ENCODE measurements at places on chromosomes 3 and 15.

DNA sequence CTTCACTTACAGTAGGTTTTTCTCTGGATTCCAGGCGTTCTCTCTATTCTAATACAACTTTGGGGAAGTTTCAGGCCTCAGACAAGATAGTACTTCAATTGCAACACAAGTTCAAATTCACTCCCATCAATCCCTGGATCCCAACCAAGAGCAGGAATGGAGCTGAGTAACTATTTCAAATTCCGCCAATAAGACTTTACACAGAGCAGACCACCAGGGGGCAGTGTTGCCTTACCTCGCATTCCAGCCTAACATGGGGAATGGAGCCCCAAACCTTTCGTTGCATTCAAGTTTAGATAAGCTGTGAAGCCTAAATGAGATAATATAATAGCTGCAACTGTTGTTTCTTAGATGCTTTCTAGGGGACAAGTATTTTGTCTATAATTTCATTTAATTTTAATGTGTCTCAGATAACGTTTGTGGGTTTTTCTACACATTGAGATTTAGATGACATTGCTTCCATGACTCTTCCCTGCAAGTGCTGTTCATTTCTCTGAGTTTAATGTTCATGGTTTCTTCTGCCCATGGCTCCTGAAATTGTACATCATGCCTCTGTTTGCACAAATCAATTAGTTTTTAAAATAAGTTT, 186.7 kb downstream of the NSUN3 start:
- DNase-seq = no peak

- DNase-seq = no peak
These were observed 17.5 kb downstream of the COPS2 start for GRCh38 chr15:49137861-49138260.

- DNase-seq = no peak
These were observed 1.3 kb upstream of the OXSR1 start for GRCh38 chr3:38163841-38164642.

DNA sequence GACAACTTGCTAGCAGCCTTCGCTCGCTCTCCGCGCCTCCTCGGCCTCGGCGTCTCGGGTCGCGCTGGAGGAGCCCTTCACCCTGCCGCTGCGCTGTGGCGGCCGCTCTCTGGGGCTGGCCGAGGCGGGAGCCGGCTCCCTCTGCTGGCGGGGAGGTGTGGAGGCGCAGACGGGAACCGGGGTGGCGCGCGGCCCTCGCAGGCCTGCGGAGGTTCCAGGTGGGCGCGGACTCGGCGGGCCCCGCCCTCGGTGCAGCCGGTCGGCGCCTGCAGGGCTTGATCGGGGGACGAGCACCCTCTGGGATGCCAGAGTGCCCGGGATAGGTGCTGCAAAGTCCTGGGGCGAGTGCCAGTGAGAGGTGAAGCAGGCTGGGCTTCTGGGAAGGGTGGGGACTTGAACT, 989.9 kb downstream of the ROBO2 start:
- DNase-seq = no peak

DNA sequence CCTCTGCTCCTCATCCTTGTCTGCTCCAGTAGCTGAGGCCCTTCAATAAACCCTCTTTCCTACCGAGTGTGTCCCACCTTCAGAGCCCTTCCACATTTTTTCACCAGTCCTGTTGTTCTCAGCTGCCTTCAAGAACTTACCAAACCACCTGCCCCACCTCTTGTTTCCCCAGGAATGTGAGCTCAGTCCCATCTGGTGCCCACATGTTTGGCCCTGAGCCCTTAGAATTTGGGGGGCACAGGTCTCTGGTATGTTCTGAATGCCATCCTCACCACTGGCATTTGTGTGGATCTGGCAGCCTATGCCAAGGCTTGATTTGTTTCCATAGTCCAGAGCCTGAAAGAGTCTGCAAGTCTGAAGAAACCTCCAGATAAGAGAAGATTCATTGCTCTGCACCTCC, 315.2 kb upstream of the PPP2R3A start:
- no peak for DNase-seq

GRCh38 chr3:33385423-33385822, 54.8 kb downstream of the UBP1 start:
- peak; percentile 6 for DNase-seq

- DNase-seq = no peak
These were observed 8.5 kb downstream of the SH2D7 start for GRCh38 chr15:78100886-78101285.

- DNase-seq = no peak
These were observed 744.7 kb downstream of the EPHA3 start for GRCh38 chr3:89851974-89852621.

GRCh38 chr15:65942436-65942835, 73.1 kb downstream of the RAB11A start:
- no peak for DNase-seq
